ENCODE measurements at places on chromosomes 13 and 19.

GRCh38 chr13:99749271-99750019 lies 222.1 kb downstream of the ZIC5 start:
- no peak for DNase-seq

- peak; percentile 58 for DNase-seq
Measured at GRCh38 chr19:45615795-45616703, 14.0 kb upstream of the GPR4 start.

DNA sequence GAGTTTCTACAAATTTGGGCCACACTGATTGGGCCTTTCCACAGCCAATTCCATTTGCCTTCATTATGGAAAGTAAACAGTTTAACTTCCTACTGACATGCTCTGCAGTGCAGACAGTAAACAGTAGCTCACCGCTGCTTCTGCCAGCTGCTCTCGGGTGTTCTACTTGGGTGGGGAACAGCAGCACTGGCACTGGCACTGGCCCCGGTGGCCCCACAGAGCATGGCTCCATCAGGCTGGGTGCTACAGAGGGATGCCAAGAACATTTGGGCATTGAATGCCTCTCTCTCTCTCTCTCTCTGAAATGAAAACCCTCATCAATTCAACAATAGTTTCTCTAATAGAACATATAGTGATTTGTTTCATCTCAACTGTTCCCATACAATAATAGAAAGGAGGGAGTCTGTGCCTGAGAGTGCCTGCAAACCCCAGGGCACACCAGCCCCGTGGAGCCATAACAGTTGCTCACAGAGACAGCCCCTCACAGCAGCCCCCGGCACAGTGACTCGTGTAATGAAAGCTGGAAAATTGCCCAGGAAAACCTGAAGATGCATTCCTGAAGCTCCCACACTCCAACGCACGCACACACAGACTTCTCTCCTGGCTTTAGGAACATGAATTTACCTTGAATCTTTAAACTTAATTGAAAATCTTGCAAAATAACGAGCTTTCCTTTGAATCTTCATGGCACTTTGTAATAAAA lies 38.2 kb upstream of the GJB6 start:
- DNase-seq: no peak

- no peak for DNase-seq
Measured at GRCh38 chr19:38442736-38443135, 9.2 kb downstream of the RYR1 start.

GRCh38 chr13:28501547-28501946 lies 6.6 kb upstream of the FLT1 start:
- no peak for DNase-seq

DNA sequence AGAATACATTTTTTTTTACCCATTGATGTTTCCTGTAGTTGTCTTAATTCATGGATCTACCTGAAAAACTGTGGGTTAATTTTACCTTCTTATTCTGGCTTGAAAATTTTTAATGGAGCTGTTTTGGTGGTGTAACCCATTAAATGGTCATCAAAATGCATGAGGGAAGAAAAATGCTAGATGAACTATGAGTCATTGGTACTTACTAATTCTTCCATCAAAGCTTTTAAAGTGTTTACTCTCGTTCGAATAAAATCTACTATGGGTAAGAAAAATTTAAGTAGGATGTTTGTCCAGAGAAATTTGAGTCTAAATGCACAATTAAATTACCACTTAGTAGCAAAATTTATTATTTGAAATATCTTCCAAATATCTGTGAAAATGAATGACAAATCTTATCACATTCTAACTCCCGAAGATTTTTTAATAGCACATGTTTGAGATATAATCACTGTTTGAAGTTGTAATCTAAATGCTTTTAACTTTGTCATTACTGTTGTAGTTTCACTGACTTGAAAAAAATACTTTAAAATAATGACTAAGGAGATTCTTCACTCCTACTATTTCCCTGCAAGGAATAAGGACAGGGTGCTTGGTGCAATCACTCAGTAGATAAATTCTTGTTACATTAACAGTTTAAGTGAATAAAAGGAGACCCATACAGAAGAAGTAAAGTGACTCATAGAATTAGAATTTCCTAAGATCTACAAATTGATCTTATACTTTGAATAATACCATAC lies 437.7 kb downstream of the IRS2 start:
- no peak for DNase-seq

GRCh38 chr13:47126432-47126831 lies 229.6 kb upstream of the HTR2A start:
- DNase-seq: no peak

- DNase-seq: no peak
Measured at GRCh38 chr13:28120317-28120716, 18.0 kb upstream of the PAN3 start.

DNA sequence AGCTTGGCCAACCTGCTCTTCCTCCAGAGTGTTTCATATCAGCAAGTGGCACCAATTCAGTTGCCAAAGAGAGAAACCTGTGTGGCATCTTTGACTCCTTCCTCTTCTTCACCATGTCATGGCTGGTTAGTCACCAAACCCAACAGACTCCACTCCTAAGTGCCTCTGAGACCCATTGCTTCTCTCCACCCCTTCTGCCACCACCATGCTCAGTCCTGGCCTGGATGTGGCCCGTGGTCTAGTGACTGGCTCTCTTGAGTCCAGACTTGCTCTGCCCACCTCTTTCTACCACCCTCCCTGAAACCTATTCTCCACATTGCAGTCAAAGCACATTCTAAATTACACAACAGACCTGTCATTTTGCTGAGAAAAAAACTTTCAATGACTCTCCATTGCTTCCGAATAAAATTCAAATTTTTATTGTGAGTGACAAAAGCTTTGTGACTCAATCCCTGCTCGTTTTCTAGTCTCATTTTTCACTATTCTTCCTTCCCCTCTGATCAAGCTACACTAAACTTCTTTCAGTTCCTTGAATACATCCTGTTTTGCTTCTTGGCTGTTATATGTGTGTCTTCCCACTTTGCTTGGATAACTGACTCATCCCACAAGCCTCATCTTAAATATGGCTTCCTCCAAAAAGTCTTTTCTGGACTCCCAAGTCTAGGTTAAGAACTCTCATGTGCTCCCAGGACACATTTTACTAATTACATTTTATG lies 12.0 kb upstream of the TNFSF11 start:
- DNase-seq: peak; percentile 51

DNA sequence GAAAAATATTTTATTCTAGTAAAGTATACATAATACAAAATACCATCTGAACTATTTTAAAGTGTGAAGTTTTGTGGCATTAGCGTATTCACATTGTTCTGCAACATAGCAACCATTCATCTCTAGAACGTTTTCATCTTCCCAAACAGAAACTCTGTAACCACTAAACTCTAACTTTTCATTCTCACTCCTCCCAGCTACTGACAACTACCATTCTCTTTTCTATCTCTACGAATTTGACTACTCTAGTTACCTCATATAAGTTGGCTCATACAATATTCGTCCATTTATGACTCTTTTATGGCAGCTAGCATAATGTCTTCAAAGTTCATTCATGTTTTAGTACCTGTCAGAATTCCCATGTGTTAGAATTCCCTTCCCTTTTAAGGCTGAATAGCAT lies 150.5 kb upstream of the MIR17HG start:
- DNase-seq: no peak

GRCh38 chr13:59305896-59306295 lies 857.8 kb downstream of the DIAPH3 start:
- no peak for DNase-seq

DNA sequence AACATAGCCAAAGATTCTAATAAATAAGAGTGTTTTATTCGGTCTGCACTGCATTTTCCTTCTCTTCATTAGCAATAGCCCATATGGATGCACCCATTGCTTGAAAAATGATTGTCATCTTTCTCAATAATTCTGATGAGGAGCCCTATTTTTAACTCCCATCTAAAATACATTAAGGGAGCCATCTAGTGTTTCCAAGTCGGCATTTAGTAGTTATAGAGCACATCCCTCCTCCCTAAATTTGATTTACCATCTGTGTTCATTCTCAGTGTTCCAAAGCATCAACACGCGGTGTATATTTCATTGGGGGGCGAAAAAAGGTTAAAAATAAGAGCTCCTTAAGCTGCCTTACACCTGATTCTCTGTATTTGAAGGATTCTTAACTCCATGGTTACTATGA lies 119.2 kb upstream of the IPO5 start:
- DNase-seq: no peak

DNA sequence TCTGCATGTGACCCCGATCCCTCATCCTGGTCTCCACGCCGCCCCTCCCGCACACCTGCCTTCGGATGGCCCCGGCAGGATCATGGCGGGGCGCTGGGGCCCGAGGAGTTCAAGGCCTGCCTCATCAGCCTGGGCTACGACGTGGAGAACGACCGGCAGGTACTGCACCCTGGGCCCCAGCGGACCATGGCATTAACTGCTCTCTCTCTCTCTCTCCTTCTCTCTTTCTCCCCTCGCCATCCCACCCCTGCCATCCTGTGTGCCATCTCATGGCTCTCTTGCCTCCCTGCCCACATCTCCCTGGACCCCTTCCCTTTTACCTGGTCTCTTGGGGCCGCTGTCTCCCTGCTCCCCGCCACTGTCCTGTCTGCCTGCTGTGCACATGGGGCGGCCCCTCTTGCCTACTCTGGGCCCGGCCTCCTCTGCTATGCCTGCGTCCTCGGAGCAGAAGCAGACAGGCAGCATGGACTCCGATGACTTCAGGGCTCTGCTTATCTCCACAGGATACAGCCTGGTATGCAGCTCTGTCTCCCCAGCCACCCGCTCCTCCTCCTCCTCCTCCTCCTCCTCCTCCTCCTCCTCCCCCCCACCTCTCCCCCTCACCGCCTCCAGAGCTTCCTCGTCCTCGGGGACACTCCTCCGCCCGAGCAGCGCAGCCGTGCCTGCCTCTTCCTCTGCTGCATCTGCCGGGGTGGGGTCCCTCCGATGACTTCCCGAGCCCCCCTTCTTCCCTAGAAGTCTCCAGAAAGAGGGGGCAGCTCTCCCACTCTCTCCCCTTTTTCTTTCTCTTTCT lies 16.2 kb downstream of the CAPN12 start:
- DNase-seq: no peak

- no peak for DNase-seq
Measured at GRCh38 chr13:111004444-111004843, 89.6 kb upstream of the ANKRD10 start.

GRCh38 chr19:54201980-54202379 lies 1.3 kb downstream of the RPS9 start:
- no peak for DNase-seq

GRCh38 chr13:93398167-93399035 lies 171.8 kb downstream of the GPC6 start:
- no peak for DNase-seq

GRCh38 chr13:42039457-42039945 lies 8.9 kb upstream of the DGKH start:
- DNase-seq: peak; percentile 31

DNA sequence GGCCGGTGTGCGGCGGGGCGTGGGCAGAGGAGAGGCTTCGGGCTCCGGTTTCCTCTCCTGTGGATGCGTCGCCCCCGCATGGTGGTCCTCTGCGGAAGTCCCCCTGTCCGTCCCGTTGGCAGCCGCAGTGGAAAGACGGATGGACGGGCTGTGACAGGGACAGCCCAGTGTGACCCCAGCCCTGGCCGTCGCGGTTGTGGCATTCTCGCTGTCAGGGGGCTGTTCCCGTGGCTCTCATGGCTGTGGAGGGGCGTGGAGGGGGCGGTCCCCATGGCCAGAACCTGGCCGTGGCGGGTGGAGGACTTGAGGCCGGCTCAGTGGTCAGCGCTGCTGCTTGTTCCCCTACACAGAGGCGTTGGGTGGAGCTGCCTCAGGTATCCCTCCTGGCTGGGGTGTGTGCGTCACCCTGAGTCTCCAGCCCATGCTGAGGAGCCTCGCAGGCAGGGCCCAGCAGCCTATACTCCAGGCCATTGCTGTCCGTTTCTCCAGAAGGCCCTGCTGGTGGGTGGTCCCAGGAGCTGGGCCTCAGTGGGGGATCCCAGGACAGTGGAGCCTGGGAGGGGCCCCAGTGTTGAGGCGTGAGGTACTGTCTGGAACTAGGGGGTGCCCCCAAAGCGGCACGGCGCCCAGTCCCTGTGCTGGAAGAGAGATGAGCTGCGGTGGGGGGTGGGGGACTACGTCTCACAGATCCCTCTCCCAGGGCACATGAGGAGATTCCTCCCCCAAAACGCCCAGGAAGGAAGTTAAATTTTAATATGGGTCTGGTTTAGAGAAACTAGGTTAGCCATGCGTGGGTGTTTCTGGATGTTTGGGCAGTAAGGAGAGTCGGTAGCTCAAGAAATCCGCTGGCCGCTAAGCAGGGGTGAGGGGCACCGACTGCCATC lies 20.3 kb downstream of the CSNK1G2 start:
- no peak for DNase-seq

DNA sequence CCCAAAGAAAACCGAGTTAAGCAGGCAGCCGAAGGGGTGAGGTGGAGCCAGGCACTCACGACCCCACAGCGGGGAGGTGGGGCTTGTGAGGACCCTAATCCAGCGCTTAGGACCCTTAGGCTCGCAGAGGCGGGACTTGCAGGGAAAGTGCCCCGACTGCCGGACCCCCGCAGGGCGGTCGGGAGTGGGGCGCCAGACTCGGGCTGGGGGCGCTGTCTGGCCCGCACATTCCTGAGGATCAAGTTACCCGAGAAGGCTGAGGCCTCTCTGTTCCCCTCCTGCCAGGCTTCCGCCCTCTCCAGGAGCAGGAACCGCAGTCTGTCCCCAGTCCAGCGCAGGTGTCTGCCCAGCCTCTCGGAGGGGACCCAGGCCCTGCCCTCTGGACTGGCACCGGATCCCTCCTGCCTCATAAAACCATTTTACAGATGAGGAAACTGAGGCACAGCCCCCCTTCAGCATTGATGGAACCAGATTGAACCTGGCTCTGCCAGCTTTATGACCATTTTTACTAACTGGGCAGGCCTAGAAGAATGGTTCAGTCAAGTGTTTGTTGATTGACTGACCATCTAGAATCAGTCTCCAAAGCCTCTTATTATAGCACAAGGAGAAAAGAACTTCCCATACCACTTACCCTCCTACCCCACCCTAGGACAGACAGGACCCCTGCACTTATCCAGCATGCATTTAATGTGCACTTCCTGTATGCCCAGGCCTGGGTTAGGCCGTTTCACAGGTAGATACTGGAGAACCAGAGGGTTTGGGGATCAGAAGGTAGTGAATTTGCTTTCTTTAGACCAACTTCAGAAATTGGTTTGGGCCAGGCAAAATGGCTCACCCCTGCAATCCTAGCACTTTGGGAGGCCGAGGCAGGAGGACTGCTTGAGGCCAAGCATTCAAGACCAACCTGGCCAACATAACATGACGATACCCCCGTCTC lies 6.7 kb upstream of the JUND start:
- no peak for DNase-seq

GRCh38 chr13:93224535-93224934 lies 2.1 kb upstream of the GPC6 start:
- DNase-seq: no peak

GRCh38 chr13:110950819-110951570 lies 36.1 kb upstream of the ANKRD10 start:
- DNase-seq: no peak

DNA sequence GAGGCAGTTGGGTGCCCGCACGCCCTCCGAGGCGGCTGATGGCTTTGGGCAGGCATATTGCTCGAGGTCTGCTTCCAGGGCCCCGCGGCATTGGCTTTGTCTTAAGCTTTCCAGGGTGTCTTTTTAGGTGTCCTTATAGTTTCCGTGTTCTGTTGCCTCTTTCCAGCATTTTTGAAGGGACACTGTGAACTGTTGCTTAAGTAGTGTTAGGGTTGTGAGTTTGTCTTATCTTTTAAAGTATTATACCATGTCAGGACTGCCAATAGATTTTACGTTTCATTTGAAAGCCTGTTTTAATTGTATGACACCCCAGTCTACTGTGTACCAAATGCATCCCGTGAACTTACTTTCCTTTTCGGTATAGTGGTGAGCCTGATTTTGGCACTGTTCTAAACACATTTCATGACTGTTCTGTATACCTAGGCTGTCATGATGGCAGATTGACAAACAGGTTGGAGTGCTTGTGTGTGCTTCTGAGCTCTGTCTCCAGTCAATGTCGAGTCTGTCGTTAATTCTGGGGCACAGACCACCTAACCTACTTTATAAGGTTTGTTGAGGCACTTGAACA lies 656 bp downstream of the PCCA start:
- DNase-seq: peak; percentile 41
